H4 (cell line): ENCODE measurements at places on chromosomes 6 and 20. TPM values are rescaled to one million over a fixed set of nuclear protein-coding genes. Genes with fewer than 3 reads are reported as not detected.
A peak's percentile ranks its signal among the peaks of the same experiment; 100 is the strongest.

The OR2H2 gene
- not detected in 2 replicates for total RNA-seq

The RAET1L gene
- 0.14 TPM in 1 of 2 replicates, not detected in the other for total RNA-seq

The TRIM10 gene
- total RNA-seq = not detected in 2 replicates

The DEFB124 gene
- not detected in 2 replicates for total RNA-seq

The PRL gene
- not detected in 2 replicates for total RNA-seq

The JAG1 gene
- total RNA-seq = 8.4 and 9.9 TPM in 2 replicates

- DNase-seq = peak; percentile 38
These were observed 52.3 kb upstream of the IFNGR1 start for GRCh38 chr6:137271245-137272183.

GRCh38 chr6:169884158-169884557 is 132.7 kb downstream of the ERMARD start:
- no peak for DNase-seq

- no peak for DNase-seq
These were observed 212.2 kb downstream of the UST start for GRCh38 chr6:148959008-148959407.

DNA sequence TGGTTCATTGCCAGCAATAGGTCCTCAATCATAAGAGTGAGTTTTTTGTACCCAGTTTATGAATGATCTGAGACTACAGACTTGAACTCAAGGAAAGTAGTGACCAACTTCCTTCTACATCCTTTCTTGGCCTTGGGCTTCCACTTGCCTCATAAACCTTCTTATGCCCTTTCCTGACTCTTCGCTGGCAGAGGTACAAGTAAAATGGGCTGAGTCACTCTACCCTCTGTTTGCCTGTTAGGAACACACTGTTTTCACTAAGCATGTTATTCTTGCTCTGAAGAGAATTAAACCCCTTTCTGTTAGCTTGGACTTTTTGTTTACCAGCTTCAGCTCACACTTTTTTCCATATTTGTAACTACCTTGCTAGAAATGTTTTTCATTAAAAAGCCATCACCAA is 74.4 kb downstream of the PKHD1 start:
- peak; percentile 87 for DNase-seq

GRCh38 chr6:36383606-36384005 is 3.9 kb downstream of the ETV7 start:
- no peak for DNase-seq

- DNase-seq = no peak
These were observed 71.9 kb downstream of the MDGA1 start for GRCh38 chr6:37625591-37626374.

GRCh38 chr20:50837532-50838321 is 42.9 kb downstream of the BCAS4 start:
- DNase-seq = peak; percentile 72

- DNase-seq = peak; percentile 73
These were observed 98.5 kb downstream of the INSM1 start for GRCh38 chr20:20466341-20466879.
